Renal cortex interstitium (tissue), 15 donors: ENCODE measurements at places on chromosomes 7 and 10. TPM values are rescaled to one million over a fixed set of nuclear protein-coding genes. Genes with fewer than 3 reads are reported as not detected.

Gene TAC1
- 0.89 TPM for polyA plus RNA-seq

Gene AEBP1
- 64.9 TPM for polyA plus RNA-seq

Gene EEPD1
- 6.6 TPM for polyA plus RNA-seq

Gene H2BK1
- not detected for polyA plus RNA-seq

Gene CRTAC1
- polyA plus RNA-seq, result 15.1 TPM

Gene TUBAL3
- polyA plus RNA-seq, result 0.06 TPM

Gene ZNF365
- polyA plus RNA-seq, result 0.50 TPM

Gene MYH16
- polyA plus RNA-seq, result not detected

Gene SLC18A2
- 1.1 TPM for polyA plus RNA-seq

Gene ADAM12
- polyA plus RNA-seq, result 28.1 TPM

Gene GPRIN2
- 3.8 TPM for polyA plus RNA-seq

- DNase-seq, result no peak
Measured at GRCh38 chr7:37439653-37440026, 9.0 kb downstream of the ELMO1 start.

DNA sequence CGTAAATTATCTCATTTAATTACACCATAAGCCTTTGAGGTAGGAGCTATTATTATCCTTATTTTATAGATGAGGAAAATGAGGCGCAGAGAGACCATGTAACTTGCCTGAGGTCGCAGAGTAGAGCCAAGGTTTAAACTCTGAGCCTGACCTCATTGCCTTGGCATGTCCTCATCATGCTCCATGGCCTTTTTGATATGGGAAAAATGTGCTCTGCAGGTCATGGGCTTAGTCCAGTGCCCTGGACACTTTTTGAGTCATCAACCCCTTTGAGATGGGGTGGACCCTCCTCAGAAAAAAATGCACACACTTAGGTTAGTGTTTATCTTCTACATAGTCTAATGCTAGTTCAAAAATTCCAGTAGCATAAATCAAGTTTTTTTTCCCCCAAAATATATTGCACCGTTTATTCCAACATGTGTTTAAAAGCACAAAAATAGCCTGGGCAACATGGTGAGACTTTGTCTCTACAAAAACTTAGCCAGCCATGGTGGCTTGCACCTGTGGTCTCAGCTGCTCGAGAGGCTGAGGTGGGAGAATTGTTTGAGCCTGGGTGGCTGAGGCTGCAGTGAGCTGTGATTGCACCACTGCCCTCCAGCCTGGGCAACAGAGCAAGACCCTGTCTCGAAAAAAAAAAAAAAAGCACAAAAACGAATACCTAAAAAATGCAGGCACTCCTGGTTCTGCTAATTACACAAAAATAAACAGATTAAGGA is 28.6 kb upstream of the TMEM178B start:
- DNase-seq, result no peak

- DNase-seq, result no peak
Measured at GRCh38 chr7:158827411-158828132, 1.7 kb downstream of the ESYT2 start.

GRCh38 chr7:101165075-101165957 is at the start of gene VGF:
TSS of gene VGF (minus strand) at chr7:101165569. CDS start at chr7:101164843, 726 bp downstream.
- DNase-seq, result peak; percentile 67

GRCh38 chr7:158018098-158018762 is 569.4 kb downstream of the PTPRN2 start:
- DNase-seq, result no peak

DNA sequence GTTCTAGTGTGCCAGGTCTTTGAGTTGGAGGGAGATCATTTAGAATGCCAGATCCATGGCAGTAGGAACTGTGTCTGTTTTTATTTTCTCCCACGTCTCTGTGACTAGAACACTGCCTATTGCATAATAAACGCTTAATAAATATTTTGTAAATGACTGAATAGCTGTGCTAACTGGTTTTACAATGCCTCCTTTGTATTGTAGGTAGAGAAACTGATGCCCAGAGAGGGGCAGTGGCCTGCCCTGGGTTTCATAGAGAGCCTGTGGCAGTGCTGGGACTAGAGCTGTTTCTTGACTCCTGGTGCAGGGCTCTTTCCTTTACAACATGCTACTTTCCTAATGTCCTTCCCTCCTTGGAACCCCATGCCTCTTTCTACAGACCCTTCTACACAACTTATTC is 2.5 kb downstream of the TAS2R5 start:
- DNase-seq, result no peak

DNA sequence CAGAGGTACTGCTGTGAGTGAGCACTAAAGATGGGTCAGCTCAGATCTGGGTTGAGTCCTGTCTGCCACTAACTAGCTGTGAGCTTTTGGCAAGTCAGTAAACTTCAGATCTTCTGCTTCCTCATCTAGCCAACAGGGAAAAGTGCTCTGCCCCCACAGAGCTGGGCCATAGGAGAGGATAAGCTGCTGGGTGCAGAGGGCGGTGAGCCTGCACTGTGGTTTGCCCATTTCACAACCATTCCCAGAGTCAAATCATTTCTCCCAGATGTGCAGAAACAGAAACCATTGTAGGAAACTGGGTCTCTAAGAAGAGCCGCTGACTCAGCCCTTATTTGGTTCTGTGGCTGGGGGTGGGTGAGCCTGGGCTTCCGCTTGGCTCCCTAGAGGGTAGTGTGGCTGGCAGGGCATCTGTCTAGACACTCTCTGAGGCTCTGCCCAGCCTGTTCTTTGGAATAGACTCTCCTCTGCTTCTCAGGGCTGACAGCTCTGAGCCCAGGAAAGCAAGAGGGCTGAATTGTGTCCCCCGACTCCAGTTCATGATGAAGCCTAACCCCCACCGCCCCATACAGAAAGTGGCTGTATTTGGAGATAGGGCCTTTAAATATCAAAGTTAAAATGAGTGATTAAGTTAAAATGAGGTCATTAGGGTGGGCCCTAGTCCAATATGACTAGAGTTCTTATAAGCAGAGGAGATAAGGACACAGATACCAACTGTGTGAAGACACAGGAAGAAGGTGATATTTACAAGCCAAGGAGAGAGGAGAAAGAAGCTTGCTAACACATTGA is 29.5 kb upstream of the ARHGAP22 start:
- no peak for DNase-seq

DNA sequence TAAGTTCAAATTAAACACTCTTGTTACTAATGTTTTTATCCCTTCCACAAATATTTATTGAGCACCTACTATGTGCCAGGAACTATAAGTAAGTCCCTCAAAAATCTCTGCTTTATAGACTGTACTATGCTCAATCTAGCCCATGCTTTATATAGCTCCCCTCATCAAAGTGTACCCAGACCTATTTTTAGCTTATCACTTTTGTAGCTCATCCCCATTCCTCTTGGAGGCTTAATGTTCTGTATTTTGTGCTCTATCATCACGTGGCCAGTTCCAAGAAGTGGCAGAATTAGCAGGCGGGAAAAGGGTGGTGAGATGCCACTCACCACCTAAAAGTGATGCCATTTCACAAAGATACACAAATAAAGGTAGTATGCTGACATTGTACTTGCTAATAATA is 138.1 kb upstream of the BET1 start:
- DNase-seq, result no peak

DNA sequence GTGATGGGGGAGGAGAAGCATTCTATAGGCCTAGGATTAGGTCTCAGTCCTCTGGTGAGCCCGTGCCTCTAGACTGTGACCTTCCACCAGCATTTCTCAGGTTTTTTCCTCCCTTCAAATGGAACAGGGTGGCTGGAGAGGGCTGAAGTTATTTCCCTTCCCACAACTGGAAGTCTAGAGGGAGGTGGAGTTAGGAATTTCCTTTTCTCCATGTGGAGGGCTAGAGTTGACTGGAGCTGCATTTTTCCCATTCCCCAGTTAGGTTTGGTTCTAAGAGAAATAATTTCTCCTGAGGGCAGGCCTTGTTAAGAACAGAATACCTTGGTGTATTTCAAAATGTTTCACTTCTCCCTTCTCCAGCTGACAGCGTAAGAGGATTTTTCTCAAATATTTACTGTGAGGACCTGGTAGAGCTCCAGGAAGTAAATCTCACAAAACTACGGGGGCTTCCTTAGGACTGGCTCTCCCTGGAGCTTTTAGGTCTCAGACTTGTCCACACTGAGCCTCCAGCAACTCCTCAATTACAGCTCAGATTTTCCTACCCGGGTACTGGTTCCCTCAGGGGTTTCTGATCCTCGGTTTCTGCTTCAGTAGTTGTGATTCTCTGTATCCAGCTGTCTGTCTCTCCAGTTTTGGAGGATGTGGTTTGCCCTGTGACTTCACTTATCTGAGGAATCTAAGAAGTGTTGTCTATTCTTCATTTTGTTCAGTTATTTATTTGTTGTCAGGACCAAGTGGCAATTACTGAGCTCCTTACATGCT is 6.0 kb upstream of the REEP3 start:
- DNase-seq, result no peak

DNA sequence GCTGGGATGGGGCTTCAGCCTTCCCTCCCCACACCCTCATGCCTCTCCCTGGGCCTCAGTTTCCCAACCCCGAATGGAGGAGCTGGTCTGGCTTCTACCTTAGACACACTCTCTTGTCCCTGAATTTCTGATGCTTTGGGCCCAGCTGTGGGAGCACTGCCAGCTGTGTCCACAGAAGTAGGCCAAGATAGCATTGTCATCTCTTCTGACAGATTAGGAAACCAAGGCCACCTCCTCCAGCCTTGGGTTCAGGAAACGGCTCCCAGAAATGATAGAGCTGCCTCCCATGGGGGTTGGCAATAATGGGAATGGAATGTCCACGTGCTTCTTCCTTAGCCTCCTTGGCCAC is 1.3 kb downstream of the PPIF start:
- no peak for DNase-seq

GRCh38 chr7:123783820-123784219 is 35.0 kb upstream of the WASL start:
- DNase-seq, result no peak

DNA sequence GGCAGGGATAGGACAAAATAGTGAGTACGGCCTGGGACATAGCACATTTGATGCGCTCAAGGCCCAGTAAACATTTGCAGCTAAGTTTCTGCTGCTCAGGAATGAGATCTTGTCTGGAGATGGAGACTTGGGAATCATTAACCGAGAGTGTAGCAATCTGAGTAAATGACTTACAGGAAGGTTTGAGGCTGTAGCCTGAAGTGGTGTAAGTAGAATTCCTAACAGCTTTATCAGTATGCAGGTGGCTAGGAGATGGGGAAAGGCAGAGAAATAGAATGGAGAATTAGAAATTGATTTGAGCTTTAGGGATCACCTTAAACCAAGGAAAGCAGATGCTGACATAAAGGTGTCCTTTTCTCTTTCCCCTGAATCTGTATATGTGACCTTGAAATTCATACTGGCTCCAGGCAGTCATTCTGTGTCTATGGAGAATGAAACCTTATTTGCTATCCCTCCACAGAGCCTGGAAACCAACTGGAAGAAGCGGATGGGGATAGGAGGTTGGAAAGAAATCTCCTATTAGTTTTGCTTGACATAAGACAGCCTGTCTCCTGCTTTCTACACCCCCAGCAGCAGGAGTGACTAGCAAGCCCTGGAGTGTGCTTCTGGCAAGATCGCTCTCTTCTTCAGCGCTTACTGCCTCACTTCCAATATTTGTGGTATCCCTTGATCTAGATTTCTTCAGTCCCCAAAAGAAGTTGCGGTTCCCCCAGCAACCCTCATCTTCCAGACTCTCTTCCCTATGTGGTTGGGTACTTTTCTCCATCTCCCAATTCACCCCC is 6.4 kb upstream of the PON2 start:
- peak; percentile 85 for DNase-seq

GRCh38 chr7:18064242-18064838 is 36.7 kb upstream of the PRPS1L1 start:
- no peak for DNase-seq

GRCh38 chr7:127322351-127322750 is 69.6 kb upstream of the GRM8 start:
- no peak for DNase-seq

- DNase-seq, result no peak
Measured at GRCh38 chr10:117514971-117515370, 27.6 kb upstream of the EMX2 start.

- DNase-seq, result no peak
Measured at GRCh38 chr7:18498341-18498740, 2.8 kb downstream of the HDAC9 start.

GRCh38 chr10:127142136-127142535 is 54.3 kb downstream of the INSYN2A start:
- no peak for DNase-seq

GRCh38 chr10:33052915-33053810 is 95.1 kb upstream of the ITGB1 start:
- no peak for DNase-seq

- DNase-seq, result peak; percentile 73
Measured at GRCh38 chr7:50418086-50418515, 32.0 kb downstream of the FIGNL1 start.

- no peak for DNase-seq
Measured at GRCh38 chr7:39948375-39948955, 1.6 kb upstream of the CDK13 start.

DNA sequence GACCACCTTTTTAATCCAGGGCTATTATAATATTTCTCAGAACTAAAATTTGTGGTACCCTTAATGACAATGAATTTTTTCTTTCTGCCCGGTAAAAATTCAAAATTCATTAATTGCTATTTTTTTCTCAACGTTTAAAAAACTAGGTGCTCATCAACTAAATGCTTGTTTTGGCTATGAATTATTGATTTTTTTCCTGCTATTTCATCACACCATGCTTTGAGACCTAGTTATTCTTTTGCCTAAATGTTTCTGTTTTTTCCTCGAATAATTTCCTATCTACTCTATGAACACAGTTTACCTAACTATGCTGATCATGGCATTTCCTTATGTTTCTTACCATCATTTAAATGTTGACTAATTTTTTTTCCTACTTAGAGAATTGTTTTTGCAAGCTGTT is 5.6 kb upstream of the CD36 start:
- DNase-seq, result no peak

DNA sequence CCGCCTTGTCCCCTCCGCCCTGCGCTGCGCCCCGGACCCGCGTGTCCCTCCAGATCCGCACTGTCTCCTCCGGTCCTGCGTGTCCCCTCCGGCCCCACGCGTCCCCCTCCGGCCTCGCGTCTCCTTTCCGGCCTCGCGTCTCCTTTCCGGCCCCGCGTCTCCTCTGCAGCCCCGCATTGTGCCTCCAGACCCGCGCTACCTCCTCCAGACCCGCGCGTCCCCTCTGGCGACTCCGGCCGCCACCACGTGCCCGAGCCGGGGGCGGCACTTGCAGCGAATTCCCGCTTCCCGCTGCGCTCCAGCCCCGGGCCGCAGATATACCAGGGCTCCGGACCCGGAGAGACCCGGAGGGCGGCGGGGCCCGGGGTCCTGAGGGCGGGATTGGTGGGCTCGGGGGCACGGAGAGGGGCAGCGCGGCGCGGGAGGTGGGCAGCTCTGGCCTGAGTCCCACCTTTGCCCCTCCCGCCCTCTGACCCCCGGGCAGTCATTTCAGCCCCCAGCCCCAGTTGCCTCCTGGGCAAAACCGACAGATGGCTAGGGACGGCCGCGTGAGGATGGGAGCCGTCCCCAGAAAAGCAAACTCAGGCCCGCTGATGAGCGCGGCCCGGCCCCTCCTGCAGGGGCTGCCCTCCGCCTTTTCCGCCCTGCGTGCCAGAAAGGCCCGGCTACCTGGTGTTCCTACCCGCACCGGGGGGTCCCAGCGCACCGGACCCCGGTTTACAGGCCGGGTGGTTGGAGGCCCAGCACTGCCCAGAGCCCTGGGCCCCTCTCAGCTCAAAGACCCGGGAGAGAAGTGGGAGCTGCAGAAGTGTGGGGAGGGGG is 56.5 kb downstream of the RBM17 start:
- DNase-seq, result no peak
